ENCODE measurements at places on chromosomes 5 and 9.

- DNase-seq, result no peak
These were observed 147.9 kb upstream of the COL5A1 start for GRCh38 chr9:134493461-134494272.

- no peak for DNase-seq
These were observed 3.8 kb downstream of the TCOF1 start for GRCh38 chr5:150361301-150361700.

DNA sequence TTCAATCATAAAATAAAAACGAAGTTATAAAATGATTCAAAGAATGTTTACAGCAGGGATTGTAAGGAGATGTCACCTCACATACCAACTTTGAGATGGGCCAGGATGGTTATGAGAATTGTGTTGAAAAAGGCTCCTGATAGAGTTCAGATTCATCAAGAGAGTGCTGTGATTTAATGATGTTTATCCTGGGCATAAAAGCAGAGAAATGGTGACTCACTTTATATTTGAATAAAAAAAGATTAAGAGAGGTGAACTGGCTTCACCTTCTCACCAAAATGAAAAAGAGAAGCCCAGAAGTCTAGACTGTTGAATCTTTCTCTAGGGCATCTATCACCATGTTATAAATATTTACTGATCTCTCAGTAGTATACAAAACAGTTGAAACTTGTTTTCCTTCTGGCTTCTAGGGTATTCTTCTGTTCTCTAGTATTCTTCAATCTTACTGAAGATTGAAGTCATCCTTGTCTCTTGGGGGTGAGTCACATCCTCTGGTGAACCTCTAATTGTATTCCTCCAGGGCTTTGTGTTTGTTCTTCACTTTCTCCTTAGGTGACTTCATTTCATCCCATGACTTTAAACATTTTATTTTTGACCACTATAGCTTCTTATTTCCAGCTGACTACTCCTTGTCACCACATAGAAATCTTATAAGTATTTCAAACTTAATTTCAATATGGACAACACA is 1237.3 kb upstream of the C9orf72 start:
- no peak for DNase-seq

DNA sequence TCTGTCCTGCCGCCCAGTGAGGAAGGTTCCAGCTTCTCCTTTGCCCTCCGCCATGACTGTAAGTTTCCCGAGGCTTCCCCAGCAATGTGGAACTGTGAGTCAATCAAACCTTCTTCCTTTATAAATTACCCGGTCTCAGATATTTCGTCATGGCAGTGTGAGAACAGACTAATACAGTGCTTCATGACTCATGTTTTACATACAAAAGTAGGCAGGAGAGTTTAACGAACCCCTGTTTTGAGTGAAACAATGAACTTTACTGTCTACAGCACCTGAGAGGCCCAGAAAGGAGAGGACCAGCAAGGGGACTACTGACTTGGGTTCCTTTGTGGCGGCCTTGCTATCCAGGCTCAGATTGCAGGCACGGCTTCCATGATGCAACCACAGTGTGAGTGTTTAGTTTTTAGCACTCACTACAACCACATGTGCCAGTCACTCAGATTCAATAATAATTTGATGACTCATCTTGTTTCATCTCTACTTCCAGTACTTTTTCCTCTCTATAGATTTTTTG is 139.1 kb upstream of the CLINT1 start:
- no peak for DNase-seq
